ENCODE measurements at places on chromosomes 16 and 17.

- DNase-seq = no peak
Observed at GRCh38 chr16:50068550-50068949, 2.8 kb downstream of the HEATR3 start.

GRCh38 chr16:5601957-5602356 lies 504.4 kb upstream of the EEF2KMT start:
- DNase-seq = no peak

- DNase-seq = no peak
Observed at GRCh38 chr16:2897110-2897509, 14.1 kb downstream of the FLYWCH2 start.

GRCh38 chr16:15650698-15651171 lies 690 bp downstream of the NDE1 start:
- no peak for DNase-seq

- DNase-seq = no peak
Observed at GRCh38 chr17:44608727-44609435, 47.4 kb upstream of the MEIOC start.

- DNase-seq = no peak
Observed at GRCh38 chr17:45334701-45335677, 18.2 kb upstream of the MAP3K14 start.

GRCh38 chr17:61744804-61745203 lies 118.5 kb downstream of the BRIP1 start:
- no peak for DNase-seq

GRCh38 chr17:27158382-27158781 lies 135.5 kb upstream of the WSB1 start:
- DNase-seq = no peak

DNA sequence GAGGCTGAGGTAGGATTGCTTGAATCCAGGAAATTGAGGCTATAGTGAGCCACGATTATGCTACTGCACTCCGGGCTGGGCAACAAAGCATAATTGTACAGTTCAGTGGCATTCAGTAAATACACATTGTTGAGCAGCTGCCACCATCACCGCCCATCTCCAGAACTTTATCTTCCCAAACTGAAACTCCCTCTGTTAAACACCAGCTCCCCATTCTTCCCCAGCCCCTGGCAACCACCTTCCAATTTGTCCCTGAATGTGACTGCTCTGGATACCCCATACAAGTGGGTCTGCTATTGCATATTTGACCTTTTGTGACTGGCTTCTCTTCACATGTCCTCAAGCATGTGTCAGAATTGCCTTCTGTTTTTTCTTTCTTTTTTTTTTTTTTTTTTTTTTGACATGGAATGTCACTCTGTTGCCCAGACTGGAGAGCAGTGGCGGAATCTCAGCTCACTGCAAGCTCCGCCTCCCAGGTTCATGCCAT lies 2.9 kb downstream of the RPL38 start:
- DNase-seq = no peak
